ENCODE measurements at places on chromosomes 3 and 15.

DNA sequence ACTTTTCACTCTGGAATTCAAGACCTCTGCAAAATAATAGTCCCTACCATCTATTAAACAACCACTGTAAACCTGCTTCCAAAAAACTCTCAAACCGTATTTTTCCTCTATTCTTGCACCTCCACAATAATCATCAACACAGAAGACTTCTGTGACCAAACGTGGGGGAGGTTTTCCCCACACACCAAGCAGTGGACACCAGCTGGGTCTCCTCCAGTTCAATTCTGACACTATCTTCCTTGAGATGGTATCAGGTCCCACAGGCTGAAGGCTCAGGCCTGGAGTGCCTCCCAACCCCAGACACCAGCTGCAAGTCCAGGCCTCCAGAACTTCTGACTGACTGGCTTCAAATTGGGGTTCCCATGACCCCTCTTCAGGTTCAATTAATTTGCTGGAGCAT, 89.6 kb upstream of the RAP2B start:
- DNase-seq: no peak

GRCh38 chr15:35311615-35312014, 226.5 kb upstream of the NANOGP8 start:
- DNase-seq: no peak

DNA sequence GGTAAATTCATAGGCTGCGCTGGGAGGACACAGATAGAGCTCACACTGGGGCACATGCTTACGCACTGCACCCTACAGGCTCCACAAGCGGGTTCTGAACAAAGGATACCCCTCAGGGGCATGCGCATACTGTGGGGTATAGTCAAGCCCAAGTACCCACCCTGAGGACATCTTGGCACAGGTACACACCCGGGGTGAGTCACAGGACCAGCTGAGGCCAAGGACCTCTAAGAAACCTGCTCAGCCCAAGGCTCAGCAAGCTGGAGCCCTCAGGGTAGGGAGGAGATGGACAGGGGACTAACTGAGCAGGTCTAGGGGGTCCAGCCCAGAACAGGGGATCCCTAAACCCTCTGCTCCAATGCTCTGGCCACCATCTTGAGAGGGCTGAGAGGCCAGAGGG, 3.3 kb downstream of the SHISA5 start:
- no peak for DNase-seq

GRCh38 chr15:52290800-52291199, 4.8 kb downstream of the MYO5C start:
- no peak for DNase-seq

GRCh38 chr3:122312826-122313225, 12.2 kb upstream of the CSTA start:
- no peak for DNase-seq

DNA sequence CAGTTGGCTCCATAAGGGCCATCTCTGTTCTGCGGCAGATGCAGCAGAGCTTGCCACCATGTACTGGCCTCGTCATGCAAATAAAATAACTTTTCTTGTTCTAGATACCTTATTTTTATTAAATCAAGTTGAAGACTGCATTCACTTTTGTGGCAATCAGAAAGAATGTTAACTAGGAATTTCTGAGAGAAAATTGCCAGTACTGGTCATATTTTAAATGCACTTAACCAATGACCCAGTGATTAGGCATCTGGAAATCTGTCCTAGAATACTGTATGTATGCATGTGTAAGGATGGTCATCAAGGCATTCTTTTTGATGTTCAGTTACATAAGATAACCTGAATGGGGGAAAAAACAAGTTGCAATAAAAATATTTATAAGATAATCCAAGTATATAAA, 34.2 kb upstream of the CSPG5 start:
- DNase-seq: no peak

DNA sequence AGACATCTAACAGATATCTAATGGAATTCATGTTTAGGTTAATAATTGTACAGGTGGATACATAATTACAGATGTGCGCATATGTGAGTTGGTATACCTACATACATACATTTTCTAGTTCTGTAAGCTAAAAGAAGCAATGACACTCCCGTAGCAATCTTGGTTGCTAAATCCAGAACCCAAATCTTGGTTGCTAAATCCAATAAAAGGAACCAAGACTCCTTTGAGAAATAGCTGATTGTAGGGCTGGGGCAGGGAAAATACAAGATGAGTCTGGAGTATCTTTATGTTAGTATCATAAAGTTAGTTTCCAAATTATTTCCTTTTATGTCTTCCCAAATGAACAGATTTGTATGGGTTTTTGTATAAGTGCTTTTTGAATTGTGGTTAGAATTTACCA, 135.2 kb downstream of the TMCC1 start:
- DNase-seq: no peak

DNA sequence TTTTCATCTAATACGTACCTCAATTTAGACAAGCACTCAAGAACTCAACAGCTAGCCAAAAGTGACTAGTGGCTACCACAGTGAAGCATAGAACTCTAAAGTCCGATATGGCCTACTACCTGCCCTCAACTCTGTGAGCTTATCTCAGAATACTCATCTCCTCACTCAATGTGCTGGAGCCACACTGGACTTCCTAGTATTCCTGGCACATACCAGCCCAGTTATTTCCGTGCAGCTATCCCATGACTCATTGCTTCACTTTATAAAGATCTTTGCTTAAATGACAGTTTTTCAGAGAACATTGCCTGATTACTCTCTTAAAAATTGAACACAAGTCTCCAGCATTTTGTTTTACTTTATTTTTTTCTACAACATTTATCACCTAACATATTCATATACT, 524.7 kb downstream of the PYDC2 start:
- DNase-seq: no peak

- DNase-seq: no peak
These were observed 23.6 kb upstream of the ATG7 start for GRCh38 chr3:11248596-11248995.

- no peak for DNase-seq
These were observed 10.4 kb upstream of the NCKIPSD start for GRCh38 chr3:48696156-48696555.

GRCh38 chr15:66065325-66065724, 188.2 kb downstream of the MEGF11 start:
- no peak for DNase-seq

DNA sequence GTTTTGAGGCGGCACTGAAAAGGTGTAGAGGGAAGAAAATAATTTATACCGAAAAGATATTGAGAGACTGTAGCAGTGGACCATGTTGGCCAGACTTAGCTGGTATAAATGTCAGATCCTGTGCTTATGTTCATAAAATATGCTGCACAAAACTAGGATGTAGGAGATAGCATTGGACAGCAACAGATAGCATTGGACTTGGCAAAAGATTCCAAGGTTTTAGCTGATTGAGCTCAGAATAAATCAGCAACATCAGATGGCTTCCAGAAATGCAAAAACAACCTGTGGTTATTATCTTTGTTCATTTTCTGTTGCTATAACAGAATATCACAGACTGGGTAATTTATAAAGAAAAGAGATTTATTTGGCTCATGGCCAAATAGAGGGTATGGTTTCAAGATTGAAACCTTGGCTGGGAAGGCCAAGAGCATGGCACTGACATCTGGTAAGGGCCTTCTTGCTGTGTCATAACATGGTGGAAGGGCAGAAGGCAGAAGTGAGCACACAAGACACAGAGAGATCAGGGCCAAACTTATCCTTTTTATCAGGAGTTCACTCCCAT, 34.7 kb downstream of the SLC28A1 start:
- DNase-seq: no peak

GRCh38 chr3:140859592-140860336, 81.9 kb upstream of the SLC25A36 start:
- no peak for DNase-seq

DNA sequence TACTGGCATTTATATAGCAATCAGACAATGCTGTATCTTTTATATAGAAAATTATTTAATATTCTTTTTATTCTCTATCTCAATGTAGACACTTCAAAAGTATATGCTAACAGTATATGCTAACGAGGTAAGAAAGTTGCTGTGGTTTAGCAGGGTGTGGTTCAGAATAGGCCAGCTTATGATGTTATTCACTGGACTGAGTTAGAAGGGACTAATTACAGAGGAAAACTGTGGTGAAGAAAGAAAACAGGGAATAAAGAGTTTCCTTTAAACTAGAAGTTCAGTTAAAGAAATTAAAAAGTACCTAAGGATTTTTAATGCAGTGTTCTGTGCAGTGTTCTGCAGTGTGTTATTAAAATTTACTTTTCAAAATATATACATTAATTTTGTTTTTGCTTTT, 59.4 kb downstream of the MYO9A start:
- DNase-seq: no peak

GRCh38 chr3:61733000-61733399, 171.6 kb downstream of the PTPRG start:
- no peak for DNase-seq

- DNase-seq: no peak
These were observed 29.3 kb upstream of the XYLB start for GRCh38 chr3:38317192-38317759.

GRCh38 chr3:8596321-8597218, 48.0 kb downstream of the SSUH2 start:
- DNase-seq: no peak

- no peak for DNase-seq
These were observed 14.5 kb downstream of the TFDP2 start for GRCh38 chr3:142134799-142135325.

DNA sequence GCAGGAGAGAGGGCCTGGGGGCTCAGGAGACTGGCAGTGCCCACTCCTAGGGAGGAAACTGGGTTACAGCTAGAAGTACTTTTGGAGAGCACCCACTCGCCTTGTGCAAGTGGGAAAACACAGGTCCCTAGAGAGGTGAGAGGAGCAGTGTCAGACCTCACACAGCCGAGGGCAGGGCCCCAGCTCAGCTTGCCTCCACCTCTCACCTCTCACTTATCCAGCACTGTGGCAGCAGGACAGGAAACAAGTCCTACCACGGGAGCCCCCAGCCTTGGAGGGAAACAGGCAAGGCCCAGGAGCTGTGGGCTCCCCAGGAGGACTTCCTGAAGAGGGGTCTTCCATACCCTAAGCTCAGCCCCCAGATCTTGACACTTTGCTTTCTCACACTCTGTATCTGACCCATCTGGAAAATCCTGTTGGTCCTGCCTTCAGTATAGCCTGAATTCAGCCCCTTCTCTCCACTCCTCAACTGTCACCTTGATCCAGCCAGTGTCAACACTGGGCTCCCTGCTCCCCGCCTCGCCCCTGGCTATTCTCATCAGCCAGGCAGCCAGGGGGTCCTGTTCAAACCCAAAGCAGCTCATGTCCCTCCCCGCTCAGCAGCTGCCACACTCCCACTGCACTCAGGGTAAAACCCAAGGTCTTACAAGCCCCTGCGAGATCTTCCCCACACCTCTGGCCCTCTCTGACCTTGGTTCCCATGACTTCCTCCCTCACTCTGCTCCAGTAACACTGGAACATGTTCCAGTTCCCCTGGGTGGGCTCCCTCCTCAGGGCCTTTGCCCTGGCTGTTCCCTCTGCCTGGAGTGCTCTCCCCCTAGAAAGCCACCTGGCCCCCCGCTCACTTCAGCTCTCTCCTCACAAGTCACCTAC, 870 bp upstream of the TMEM40 start:
- DNase-seq: no peak

GRCh38 chr3:187996609-187997008, 157.3 kb upstream of the LPP start:
- no peak for DNase-seq

DNA sequence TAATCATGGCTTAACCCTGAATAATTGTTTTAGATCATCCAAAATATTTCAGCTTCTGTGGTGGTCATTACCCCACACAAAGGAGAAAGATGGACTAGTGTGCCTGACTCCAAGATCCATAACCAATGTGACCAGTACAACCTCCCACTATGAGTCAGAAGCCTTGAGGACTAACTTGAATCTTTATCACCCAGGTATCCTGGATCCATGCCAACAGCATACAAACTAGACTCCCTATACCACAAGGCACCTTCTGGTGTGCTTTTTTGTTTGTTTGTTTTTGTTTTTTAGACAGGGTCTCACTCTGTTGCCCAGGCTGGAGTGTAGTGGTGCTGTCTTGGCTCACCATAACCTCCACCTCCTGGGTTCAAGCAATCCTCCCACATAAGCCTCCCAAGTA, 317.7 kb downstream of the VPS13C start:
- DNase-seq: no peak

GRCh38 chr15:68618394-68618793, 39.6 kb downstream of the CORO2B start:
- DNase-seq: no peak

- DNase-seq: peak; percentile 75
These were observed 24.9 kb upstream of the SIAH2 start for GRCh38 chr3:150787741-150788370.

DNA sequence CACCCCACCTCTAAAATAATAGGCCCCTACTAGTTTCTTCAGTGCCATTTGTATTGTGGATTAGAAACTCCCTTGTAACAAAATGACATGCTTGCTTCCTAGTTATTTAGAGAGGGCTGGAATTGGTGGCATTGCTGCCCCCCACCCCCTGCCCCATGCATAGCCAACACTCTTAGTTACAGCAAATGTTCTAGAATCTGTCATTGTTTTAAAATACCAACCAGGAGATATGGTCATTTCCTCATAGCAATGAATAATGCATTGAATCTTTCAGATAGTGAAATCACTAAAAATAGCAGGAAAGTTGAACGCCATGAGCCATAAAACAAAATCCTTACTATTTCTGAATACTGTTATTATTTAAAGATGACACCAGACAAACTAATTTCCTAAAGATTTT, 292.5 kb downstream of the ARPP21 start:
- no peak for DNase-seq

GRCh38 chr15:96338074-96338765, 7.7 kb downstream of the NR2F2 start:
- DNase-seq: no peak

GRCh38 chr15:61000276-61000675, 228.8 kb downstream of the RORA start:
- DNase-seq: no peak
